ENCODE measurements at places on chromosomes 11 and 22. TPM values are rescaled to one million over a fixed set of nuclear protein-coding genes. Genes with fewer than 3 reads are reported as not detected.

GRCh38 chr22:50522806-50523438 is 2.5 kb downstream of the SCO2 start:
- peak; percentile 14 for DNase-seq
- H3K27me3 ChIP-seq: no peaks in the 10 kb centered on the region
- no peak overlapping the region for H3K27ac ChIP-seq
- H3K4me3 ChIP-seq: no peak overlapping the region

Gene CARD18
- total RNA-seq: not detected

Gene CYTH4
- total RNA-seq: 33.1 TPM

Gene LINC01488
- not detected for total RNA-seq

Gene MS4A12
- total RNA-seq: not detected

Gene KDELR3
- total RNA-seq: 0.84 TPM

DNA sequence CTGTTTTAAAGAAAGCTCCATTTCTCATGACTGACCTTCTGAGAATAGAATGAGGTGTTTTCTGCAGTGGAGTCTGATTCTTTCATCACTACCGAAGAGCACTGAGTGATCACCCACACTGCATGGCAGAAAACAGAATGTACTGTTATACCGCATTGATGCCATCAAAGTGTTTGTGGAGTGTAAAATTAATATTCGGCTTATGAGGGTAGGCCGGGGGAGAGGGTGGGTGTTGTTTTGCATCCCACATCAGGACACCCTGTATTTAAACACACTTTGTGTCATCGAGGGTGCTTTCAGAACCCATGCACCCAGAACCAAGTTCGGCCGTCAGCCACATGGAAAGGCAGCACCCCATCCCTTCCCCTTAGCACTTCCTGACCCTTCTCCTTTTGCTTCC is 41.3 kb upstream of the ETS1 start:
- H3K4me3 ChIP-seq: peak overlapping the region; percentile 47
- no peaks in the 10 kb centered on the region for H3K36me3 ChIP-seq
- H3K4me1 ChIP-seq: peaks cover 80% of the 10 kb centered on the region
- no peaks in the 10 kb centered on the region for H3K27me3 ChIP-seq

Gene C22orf42
- not detected for total RNA-seq

DNA sequence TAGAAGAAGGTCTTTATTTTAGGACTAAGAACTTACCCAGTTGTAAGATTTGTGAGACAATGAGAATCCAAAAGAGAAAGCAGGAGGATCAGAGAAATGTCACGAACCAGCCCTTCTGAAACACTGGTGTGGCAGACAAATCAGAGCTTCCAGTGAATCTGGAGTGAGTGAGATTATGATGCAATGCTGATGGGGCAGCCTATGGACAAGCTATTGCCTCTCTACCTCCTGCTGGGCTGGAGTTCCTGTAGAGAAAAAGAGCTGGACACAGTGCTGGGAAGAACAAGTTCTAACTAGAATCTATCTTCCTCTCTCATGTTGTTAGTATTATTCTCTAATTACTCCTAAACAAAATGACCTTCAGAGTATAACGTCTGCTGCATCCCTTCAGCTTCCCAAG is 12.0 kb upstream of the ANO3 start:
- no peaks in the 10 kb centered on the region for H3K27me3 ChIP-seq
- no peak overlapping the region for H3K27ac ChIP-seq
- H3K4me3 ChIP-seq: no peak overlapping the region
- H3K36me3 ChIP-seq: no peaks in the 10 kb centered on the region
- DNase-seq: no peak
